Suppressor macrophage treated with lipopolysaccharide for 4 hours (primary cell): ENCODE measurements at places on chromosomes 4 and X.

- DNase-seq, result no peak
These were observed 47.6 kb downstream of the RAB33B start for GRCh38 chr4:139501527-139501926.

GRCh38 chr4:123583043-123583442 lies 186.4 kb downstream of the SPRY1 start:
- no peak for DNase-seq

GRCh38 chr4:15232366-15233263 lies 195.2 kb upstream of the C1QTNF7 start:
- DNase-seq, result no peak

GRCh38 chr4:48290146-48290772 lies 20.6 kb upstream of the TEC start:
- DNase-seq, result peak; percentile 53

DNA sequence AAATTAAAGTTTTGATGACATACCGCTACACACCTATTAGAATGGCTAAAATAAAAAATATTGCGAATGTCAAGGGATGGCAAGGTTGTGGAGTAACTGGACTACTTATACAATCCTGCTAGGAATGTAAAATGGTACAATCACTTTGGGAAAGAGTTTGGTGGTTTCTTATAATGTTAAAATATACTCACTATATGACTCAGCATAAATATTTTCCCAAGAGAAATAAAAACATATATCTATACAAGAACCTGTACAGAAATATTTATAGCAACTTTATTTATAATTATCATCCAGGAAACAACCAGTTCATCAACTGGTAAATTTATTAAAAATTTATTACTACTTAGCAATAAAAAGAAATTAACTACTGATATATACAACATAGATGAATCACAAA lies 89.7 kb downstream of the SLC10A7 start:
- no peak for DNase-seq

- peak; percentile 7 for DNase-seq
These were observed 43.7 kb downstream of the MAGEA9 start for GRCh38 chrX:149825424-149825823.

DNA sequence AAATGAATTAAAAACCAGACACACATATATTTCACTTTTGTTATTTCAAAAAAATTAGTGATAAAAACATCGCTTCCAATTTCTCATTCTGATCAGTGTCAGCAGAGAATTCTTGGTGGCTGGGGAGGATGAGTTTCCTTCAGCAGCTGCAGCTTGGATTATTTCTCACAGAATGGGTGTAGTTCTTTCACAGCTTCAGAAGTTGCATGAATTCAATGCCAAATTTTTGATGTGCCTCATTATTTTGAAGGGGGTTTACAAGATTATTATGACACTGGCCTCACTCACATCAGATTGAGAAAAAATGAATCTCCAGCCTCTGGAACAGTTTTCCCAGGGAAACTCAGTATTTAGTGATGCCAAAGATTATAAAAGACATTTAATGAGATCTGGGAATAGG lies 184.9 kb upstream of the WDFY3 start:
- DNase-seq, result no peak

DNA sequence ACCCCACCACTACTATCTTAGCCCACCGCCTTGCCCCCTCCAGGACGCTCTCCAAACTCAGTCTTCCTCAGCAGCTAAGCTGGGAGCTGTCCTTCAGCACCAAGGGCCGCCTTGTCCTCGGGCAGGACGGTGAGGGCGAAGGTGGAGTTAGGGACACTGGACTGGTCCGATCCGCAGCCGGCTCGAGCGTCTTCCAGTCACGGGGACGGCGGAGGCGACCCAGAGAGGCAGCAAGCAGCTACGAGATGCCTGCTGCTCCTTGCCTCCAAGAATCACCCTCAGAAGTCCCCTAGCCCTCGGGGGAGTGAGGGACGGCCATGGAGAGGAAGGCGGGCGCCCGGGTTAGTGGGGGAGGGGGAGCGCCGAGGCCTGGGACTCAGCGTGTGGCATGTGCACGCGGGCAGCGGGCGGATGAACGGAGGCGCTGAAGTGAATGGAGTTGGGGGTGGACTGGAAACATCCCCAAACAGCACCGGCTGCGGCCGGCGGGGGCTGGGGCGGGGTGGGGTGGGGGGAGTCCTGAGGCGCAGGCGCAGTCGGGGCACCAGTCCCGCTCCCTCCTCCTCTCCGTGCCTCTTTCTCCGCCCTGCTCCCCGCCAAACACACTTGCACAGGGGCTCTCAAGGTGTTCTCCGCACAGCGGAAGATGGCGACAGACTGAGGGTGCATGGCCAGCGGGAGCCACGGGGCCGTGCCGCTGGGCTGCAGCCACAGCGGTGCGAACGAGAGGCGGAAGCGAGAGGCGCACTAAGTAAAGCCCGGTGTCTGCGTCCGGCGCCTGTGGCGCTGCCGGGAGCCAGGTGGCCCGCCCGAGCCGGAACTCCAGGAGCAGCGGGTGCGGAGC lies at the start of gene NALF2:
Gene NALF2, plus strand, starts transcription at position 545 of the 844 bp plus-strand sequence. CDS start 957 bp downstream, outside the sequence.
- DNase-seq, result peak; percentile 5

- DNase-seq, result no peak
These were observed 1410.6 kb downstream of the RPA4 start for GRCh38 chrX:98294310-98294709.

- no peak for DNase-seq
These were observed 12.9 kb upstream of the BMPR1B start for GRCh38 chr4:94744850-94745249.

DNA sequence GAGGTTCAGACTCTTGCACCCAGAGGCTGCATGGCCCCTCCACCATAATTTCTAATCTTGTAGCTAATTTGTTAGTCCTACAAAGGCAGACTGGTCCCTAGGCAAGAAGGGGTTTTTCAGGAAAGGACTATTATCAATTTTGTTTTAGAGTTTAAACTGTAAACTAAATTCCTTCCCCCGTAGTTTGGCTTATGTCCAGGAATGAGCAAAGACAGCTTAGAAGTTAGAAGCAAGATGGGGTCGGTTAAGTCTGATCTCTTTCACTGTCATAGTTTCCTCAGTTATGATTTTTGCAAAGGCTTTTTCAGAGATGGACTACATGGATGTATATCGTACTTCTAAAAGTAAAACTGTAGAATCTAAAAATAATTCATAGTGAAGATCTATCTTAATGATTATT lies 258.1 kb upstream of the IL1RAPL1 start:
- no peak for DNase-seq

- no peak for DNase-seq
These were observed 155.1 kb downstream of the SHROOM3 start for GRCh38 chr4:76589872-76590797.

- no peak for DNase-seq
These were observed 541.2 kb upstream of the SMIM31 start for GRCh38 chr4:164212714-164213113.

- peak; percentile 3 for DNase-seq
These were observed 39.5 kb downstream of the ENOPH1 start for GRCh38 chr4:82469791-82470345.

GRCh38 chr4:119286377-119287002 lies 35.4 kb downstream of the FABP2 start:
- peak; percentile 72 for DNase-seq

GRCh38 chr4:53638919-53639318 lies 47.6 kb upstream of the LNX1 start:
- no peak for DNase-seq

GRCh38 chr4:173130687-173131086 lies 37.9 kb upstream of the GALNT7 start:
- DNase-seq, result no peak

DNA sequence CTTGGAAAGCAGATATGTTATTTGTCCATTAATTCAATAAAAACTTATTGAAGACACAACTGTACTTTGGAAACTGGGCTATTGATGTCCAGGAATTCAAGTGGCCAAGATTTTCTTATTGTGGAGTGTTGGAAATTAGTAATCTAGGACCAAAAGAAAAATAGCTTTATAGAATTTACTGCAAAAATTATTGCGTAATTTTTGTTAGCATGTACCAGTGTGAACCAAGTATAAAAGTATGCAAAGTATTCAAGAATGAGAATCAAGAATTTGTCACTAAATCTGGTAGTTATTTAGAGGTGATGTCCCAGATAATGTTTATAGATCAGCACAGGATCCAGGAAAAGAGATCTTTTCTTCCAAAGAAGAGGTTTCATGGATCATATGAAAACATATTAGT lies 468.9 kb upstream of the CTSO start:
- no peak for DNase-seq

- DNase-seq, result no peak
These were observed 28.7 kb downstream of the UGT2B7 start for GRCh38 chr4:69124941-69125340.

DNA sequence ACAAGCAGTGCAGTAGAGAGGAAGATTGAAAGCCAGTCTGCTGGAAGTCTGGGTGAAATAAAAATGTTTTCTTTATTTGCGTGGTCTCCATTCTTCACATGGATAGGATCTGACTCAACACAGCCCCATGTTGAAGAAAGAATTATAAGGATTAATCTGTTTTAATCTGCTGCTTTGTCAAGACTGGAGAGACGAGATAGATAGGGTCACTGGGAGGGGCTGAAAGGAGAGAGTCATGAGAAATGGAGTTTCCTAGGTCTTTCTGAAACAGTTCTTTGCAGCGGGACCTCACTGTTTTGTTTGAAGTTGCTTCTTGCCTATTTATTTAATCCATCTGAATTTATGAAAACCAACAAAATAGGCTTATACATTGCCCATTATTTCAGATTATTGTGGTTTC lies 32.4 kb upstream of the RHOH start:
- DNase-seq, result no peak

GRCh38 chr4:55397520-55398321 lies 2.0 kb downstream of the TMEM165 start:
- DNase-seq, result peak; percentile 90

DNA sequence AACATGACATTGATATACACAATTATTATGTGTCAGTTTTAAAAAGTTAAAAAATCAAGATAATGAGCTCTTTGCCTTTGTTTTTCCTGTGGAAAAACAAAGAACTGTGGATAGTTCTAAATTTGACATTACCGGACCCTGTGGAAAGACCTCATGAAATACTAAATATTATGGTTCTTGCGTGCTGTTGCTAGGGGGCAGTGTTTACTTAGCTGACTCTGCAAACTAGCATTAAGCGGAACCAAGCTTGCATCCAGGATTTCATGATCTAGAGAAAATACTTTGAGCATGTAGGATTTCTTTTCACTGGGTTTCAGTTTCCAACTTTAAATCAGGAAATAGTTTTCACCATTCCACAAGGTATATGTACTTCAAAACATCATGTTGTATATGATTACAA lies 33.6 kb downstream of the CLCN4 start:
- DNase-seq, result peak; percentile 75

DNA sequence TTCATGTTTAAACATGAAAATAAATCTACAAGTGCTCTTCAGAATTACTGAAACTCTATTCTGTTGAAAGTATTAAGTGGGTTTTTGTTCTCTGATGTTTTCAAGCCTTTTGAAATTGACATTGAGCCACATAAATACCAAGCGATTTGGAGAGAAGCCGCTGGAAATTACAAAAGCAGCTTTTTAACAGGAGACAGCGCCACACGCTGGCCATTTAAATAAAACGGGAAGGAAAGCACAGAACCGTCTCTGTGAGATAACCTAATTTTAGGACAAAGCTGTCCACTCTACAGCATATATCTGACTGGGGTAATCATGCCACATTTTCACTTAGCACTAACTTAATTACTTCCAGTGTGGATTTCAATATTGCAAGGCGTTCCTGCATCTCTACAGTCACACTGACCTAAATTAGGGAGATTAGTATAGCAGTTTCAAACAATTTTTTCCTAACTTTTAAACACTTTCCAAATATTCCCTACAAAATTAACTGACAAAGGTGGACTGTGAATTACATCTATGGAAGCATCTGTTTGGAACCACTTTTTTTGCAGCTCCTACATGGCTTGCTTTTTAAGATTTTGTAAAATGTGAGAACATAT lies 6.8 kb upstream of the ANOS1 start:
- DNase-seq, result peak; percentile 48

- no peak for DNase-seq
These were observed 187.7 kb downstream of the UNC5C start for GRCh38 chr4:95360906-95361695.
